8988T (cell line): ENCODE measurements at places on chromosomes 1 and 21.

- DNase-seq, result no peak
Measured at GRCh38 chr1:220877377-220878095, 1.7 kb upstream of the HLX start.

DNA sequence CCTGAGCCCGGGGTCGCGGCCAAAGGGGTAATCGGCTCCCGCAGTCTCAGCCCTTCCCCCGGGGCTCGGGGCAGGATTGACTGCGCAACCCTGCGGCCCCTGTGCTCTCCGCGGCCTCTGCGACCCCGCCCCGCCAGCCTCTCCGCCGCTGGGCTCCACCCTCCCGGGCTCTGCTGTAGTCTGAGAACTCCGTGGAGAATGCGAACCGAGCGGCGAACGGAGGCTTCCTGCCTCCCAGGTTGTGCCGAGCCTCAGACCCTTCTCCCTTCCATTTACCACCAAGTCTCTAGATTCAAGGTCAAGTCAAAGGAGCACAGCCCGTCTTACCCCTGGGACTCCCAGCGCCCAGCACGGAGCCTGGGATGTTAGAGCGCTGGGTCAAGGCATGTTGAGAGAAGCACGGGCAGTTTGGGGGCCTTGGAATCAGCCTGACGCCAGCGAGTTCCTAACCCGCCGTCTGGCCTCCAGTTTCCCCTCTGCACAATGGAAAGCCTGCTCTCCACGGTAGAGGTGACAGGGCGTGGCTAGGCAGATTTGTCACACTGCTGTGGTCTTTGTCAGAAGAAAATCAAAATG lies 3.0 kb downstream of the ATP2B4 start:
- no peak for DNase-seq

GRCh38 chr21:36450511-36450910 lies 29.4 kb downstream of the CLDN14 start:
- DNase-seq, result no peak

DNA sequence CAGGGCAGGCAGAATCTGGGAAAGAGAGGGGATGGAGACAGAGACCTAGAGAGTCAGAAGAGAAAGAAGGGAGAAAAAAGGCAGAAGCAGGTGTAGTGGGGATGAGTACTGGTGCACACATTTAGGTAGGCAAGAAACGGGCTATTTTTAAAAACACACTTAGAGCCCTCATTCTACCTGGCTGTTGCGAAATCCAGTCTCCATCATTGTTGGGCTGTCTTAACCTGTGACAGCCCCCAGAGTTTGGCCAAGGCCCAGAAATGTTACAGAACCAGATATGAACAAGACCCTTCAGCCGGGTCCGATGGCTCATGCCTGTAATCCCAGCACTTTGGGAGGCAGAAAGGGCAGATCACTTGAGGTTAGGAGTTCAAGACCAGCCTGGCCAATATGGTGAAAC lies 12.6 kb upstream of the KDF1 start:
- DNase-seq, result no peak

DNA sequence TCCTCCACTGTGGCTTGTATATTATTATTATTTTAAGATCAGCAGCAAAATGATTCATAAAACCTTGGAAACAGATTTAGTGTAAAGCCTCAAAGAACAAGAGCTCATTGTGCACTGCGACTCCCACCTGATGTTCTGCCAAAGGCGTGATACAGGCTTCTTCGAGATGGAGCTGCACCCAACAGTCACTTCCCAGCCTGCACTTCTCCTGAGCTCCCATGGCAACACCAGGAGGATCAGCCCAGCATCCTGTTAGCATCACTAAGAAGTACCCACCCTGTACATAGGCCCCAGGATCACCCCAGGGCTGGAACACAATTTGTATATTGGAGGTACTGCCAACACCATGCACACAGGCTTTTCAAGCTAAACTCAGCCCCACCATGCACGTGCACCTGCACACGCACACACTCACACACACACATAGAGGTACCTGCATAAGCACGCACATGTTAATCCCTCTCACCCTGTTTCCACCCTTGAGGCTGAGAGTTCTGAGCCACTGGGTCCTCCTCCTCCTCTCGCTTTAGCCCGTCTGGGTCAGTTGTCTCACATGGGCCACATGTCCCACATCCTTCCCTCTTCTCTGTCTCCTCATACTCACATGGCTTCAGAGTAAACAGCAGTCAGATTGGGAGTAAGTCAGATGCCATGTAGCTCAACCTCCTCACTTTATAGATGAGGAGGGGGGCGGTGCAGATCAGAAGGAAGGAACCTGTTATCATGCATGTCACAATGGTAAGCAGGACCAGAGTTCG lies 281.9 kb upstream of the POU3F1 start:
- no peak for DNase-seq

DNA sequence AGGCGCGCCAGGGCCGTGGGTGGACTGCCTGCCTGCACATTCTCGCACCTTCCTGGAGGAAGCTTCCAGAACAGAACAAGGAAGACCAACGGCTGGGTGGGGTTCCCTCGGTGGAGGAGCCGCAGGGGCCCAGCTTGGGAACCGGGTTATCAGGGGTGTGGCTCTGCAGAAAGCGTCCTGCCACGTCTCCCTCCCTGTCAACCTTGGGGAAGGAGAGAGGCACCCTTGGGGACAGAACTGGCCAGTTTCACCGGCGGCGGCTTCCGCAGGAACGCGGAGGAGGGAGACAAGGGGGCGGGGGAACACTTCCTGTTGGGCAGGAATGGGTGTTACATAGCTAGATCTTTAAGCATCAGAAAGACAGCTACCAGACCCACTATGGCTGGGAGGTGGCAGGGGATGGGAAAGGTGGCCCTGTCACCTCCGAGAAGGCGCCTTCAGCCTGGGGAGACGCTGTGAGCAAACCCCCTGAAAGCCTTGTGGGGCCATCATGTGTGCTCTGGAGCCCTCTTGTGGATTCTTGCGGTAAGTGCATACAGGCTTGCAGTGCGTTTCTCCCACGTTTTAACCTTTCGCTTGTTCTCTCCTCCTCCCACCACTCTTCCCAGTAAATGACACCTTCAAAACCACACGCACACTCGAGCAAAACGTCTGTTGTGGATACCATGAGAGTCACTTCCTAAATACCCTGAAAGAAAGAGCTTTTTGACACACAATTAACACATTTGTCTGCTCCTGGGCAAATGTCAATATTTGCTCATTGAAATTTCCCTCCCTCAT lies 3.8 kb upstream of the PLEKHA6 start:
- DNase-seq, result no peak
